NCI-H524 (cell line): ENCODE measurements at places on chromosomes 5 and 9.
A peak's percentile ranks its signal among the peaks of the same experiment; 100 is the strongest.

- DNase-seq: no peak
Measured at GRCh38 chr5:44835693-44836092, 26.9 kb downstream of the MRPS30 start.

- DNase-seq: no peak
Measured at GRCh38 chr9:20486552-20486951, 135.7 kb downstream of the MLLT3 start.

GRCh38 chr9:96062031-96062430 is 186.5 kb downstream of the ERCC6L2 start:
- no peak for DNase-seq

- peak; percentile 38 for DNase-seq
Measured at GRCh38 chr5:80686757-80687156, 32.0 kb upstream of the DHFR start.

GRCh38 chr9:36399980-36400331 is at the start of gene RNF38:
Gene RNF38 (minus strand): TSS chr9:36400269. CDS start chr9:36400108, 161 bp downstream.
- no peak for DNase-seq

GRCh38 chr9:35044071-35044470 is 28.4 kb downstream of the VCP start:
- DNase-seq: no peak

DNA sequence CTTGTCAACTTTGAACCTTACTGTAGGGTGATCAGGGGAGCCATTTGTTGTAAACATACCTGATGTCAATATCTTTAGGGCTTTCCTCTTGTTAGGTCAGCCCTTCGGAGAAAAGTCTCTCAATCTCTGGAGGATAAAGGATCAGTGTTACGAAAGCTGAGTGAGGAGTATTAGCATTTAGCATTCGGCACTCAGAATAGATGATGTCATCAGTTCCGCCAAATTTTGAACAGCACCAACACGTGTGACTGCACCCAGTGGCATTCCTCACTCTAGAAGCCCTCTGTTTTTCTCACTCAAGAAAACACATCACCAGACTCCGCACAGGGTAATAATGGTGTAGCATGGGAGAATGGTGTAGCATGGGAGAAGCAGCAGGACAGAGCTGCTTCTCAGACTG is 87.8 kb downstream of the RASEF start:
- DNase-seq: no peak

GRCh38 chr5:114702136-114702535 is 340.3 kb downstream of the KCNN2 start:
- peak; percentile 73 for DNase-seq

DNA sequence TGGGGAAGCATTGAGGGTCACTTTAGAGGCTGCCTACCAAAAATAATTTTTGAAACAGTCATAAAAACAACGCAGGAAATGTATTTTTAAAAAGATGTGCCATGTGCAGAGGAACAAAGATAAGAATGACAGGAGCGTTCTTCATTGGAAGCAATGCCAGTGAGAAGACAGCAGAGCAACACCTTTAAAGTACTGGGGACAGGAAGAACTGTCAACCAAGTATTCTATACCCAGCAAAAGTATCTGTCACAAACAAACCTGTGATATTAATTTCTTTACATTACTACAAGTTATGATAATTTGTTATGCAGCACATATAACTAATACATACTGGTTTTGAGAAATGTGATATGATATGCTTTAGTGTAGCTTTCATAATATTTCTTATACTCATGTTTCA is 675.6 kb downstream of the IRX1 start:
- DNase-seq: no peak

- DNase-seq: no peak
Measured at GRCh38 chr5:3661755-3662296, 66.2 kb downstream of the IRX1 start.

DNA sequence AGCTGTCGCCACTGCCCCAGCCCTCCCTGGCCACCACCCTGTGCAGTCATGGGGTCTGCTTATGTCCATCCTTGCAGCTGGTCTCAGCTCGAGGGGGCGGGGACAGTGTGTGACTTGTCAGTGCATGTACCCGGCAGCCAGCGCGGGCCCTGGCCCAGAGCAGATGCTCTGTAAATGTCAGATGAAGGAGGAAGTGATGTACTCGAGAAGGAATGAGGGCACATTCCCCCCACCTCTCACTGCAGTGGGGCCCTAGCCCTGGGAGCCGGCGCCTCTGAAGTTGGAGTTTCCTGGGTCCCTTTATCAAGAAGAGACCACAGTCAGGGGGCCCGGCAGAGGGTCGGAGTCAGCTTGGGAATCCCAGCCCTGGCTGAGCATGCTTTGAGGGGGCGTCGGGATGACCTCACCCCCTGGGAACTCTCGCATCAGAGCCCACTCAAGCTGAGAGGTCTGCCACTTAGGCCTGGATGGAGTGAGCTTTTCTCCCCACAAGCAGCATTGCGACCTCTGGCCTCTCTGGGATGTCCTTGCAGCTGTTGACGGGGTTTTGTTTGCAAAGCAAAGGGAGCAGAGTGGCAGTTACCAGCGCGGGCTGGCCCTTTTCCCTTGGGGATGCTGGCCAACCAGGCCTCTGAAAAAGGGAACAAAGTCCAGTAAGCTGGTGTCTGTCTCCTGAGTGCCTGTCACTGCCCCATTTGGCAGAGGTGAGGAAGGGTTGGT is 19.0 kb downstream of the NEURL1B start:
- DNase-seq: no peak

GRCh38 chr9:15755660-15756059 is 202.8 kb downstream of the CCDC171 start:
- no peak for DNase-seq

DNA sequence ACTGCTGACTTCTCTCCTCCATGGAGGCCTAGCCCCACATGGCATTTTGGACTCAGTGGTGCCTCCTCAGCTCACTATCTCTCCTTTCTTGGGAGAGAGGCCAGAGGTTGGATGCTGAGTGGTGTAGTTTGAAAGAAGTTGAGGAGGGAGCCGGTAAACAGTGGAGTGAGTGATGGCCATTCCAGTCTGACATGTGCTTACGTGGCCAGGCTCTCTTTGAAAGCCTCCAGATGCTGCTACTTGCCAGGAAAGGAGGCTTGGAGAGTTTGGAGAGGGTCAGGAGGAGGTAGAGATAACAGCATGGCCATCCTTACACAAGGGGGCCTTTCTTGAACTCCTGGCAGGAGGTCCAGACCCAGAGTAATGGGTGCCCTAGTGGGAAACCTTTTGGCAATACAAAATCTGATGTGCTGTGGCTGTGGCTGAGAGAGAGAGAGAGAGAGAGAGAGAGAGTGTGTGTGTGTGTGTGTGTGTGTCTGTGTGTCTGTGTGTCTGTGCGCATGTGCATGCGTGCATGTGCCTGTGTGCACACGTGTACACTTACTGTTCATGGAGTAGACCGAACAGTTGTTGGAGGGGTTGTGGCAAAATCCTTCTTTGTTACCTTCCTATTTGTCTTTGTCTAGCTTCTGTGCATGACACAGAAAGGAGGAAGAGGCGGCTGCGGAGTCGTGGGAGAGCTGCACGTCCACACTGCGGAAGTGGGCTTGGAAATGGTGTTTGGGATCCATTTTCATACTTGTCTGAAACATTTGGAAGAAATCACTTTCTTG is 37.8 kb downstream of the RALGPS1 start:
- DNase-seq: peak; percentile 21

DNA sequence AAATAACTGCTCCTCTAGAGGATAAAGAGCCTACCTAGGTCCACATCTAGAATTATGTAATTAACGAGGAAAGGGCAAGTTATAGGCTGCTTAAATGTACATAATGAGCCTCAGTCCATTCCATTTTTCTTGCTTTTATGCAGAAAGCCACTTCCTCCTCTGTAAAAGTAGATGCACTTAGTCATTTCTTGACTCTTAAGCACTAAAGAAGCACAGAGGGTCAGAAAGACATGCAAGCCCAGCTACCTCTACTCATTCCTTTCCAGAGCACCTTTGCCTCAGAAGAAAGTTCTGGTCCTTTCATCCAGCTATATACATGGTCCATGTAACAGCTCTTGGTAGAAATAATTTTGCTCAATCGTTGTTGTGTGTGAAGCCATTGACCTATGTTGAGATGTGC is 308.0 kb upstream of the NREP start:
- no peak for DNase-seq

DNA sequence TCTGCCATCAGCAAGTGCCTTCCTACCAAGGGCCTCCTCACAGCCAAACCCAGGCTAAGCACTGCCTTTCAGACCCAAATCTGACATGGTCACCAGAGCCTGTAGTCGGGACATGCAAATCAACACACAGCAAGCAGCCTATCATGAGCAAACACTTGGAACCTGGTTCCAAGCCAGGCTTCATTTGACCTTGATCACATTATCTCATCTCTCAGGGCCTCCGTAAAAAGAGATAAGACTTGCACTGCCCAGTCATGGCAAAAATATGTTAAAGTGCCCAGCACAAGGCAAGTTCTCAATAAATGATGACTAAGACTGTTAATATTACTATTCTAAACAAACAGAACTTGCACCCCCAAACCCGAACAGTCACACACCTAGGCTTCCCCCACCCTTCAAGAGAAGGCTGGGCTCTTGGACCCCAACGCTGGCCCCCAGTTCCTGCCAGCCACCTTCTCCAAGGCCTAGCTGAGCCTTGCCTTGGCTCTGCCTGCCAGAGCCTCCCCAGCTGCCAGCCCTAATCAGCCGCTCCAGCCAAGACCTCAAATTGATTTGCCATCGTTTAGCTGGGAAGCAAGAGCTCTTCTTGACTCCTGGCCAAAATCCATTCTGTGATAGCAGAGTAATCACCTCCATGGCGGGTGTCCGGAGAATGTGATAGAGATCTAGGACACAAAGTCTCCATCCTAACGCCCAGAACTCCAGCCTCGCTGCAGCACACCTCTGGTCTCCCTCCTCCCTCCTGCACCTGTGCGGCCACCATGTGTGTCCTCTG is 18.7 kb downstream of the CPLX2 start:
- DNase-seq: no peak

- peak; percentile 69 for DNase-seq
Measured at GRCh38 chr9:82593501-82593900, 469.4 kb downstream of the RASEF start.

GRCh38 chr9:36924071-36924470 is 110.0 kb downstream of the PAX5 start:
- DNase-seq: no peak

DNA sequence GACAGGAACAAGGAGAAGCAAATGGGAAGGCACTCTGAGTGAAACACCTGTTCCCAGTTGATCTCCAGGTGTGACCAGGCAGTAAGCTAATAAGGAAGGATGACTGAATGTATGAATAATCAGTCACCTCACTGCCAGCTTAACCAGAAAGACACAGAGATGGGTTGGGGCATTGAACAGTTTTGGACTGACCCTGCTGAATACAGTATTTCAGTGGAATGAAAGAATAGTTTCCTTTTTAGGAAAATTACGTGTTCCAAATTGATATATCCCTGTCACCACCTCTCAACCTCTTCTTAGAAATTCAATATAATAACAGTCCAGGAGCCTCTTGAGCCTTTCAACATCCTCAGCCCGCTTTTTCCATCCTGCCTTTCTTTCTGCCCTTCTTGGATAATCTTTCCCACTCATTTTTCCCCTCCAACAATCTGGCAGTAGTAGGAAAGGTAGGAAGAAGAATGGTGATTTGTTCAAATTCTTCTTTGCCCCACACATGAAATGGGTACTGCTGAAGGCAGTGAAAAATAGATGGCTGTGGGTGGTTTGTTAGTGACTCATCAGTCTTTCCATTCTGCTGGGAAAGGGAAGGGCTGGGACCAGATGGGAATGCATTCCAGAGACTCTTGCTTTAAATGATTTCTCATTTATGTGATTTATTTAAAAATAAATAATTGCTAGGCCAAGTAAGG is 117.9 kb downstream of the ZSWIM6 start:
- DNase-seq: peak; percentile 22

GRCh38 chr5:129747572-129748407 is at the start of gene MINAR2:
Gene MINAR2 (plus strand): TSS chr5:129748094. CDS start chr5:129748191, 97 bp downstream.
- DNase-seq: peak; percentile 9

GRCh38 chr9:6997330-6997729 is 239.6 kb downstream of the KDM4C start:
- DNase-seq: no peak

DNA sequence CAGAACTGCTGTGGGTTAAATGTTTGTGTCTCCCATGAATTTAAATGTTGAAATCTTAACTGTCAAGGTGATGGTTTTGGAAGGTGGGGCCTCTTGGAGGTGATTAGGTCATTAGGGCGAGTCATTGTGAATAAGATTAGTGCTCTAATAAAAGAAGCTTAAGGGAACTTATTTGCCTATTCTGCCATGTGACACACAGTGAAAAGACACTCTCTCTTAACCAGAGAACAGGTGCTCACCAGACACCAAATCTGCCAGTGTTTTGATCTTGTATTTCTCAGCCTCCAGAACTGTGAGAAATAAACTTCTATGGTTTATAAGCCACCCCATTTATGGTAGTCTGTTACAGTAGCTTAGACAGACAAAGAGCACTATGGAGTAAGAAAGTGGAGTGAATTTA is 117.9 kb upstream of the SV2C start:
- peak; percentile 55 for DNase-seq

- DNase-seq: no peak
Measured at GRCh38 chr9:8558176-8558575, 758.6 kb upstream of the DMAC1 start.

DNA sequence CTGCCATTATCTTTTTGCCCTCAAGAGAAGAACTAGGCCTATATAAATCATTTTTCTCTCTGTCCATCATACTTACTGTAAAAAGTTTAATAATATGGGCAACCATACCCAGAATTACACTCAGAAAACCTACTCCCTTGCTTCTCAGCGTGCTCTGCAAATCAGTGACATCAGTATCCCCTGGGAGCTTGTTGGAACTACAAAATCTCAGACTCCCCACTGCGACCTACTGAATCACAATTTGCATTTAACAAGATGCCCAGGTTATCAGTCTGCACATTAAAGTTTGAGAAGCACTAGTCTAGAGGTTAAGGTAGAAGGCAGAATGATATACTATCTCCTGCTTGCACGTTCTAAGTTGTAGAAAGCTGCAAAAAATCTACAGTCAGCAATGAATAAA is 127.2 kb downstream of the MLLT3 start:
- no peak for DNase-seq
